ENCODE measurements at places on chromosomes 5 and 9.

DNA sequence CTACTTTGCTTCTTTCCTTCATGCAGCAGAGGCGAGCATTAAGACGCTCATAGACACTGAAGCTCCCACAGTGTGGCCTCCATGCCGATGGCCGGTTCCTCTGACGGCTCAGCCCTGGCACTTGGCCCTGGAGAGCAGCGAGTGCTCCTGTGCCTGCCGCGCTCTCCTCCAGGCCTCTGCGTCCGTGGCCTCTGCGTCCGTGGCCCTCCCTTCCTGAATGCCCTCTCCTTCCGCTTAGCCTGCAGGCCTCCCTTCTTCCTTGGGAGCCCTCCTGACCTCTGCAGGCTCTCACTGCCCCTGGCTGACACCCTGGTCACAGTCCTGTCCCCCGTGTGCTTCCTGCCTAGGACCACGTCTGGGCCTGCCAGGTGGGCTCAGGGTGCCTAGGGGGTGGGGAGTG is 92.8 kb downstream of the ZNF354C start:
- DNase-seq = no peak

GRCh38 chr9:86064220-86064619 is 35.1 kb downstream of the GOLM1 start:
- no peak for DNase-seq

DNA sequence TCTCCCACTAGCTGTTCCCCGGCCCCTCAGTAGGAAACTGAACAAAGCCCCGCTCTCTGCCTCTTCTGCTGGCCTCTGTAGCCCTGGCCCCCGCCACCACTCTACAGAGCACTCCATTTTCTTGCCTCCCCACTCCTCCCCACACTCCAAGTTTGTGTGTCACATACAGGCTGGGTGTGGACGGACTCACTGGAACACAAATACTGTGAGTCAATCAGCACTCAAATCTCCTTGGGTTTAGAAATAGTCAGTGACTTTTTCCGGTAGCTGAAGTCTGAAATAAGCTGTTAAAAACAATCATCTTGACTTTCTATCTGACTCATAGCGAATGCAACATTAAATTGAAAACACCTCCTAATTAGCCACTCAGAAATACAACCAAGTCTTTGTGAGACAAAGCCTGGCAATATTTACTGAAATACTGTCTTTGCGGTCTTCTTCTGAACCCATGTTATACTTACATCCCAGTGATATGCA is 122.5 kb downstream of the LHFPL2 start:
- DNase-seq = peak; percentile 42

DNA sequence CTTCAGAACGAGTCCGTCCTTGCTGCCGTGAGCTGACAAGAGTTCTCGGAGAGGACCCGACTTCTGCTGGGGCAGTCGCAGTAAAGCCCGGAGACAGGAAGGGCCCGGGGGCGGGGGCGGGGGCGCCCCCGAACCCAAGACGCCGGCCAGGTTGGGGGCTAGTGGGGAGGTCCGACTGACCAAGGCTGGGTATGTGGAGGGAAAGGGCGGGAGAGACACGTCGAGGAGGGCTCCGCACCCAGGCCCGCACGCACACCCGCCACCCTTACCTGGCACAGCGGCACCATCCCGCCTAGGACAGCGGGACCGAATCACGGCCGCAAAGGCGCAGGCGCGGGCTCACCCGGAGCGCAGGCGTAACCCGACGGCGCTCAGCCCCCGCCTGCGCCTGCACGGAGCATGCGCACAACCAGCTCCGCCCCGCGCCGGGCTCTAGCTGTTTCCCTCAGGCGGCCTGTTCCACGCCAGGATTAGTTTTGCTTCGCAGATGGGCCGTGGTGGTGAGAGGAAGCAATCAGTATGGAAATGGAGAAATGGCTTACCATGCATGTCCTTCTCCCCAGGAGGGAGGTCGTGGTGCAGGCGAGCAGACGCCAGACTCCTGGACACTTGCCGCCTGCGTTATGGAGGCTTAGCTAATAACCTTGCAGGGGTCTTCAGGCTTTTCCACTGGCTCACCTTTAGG is at the start of gene MOCS2:
MOCS2 (minus strand) TSS at position 315 of the 685 bp plus-strand sequence. CDS start 2,583 bp downstream, outside the sequence.
- peak; percentile 92 for DNase-seq

DNA sequence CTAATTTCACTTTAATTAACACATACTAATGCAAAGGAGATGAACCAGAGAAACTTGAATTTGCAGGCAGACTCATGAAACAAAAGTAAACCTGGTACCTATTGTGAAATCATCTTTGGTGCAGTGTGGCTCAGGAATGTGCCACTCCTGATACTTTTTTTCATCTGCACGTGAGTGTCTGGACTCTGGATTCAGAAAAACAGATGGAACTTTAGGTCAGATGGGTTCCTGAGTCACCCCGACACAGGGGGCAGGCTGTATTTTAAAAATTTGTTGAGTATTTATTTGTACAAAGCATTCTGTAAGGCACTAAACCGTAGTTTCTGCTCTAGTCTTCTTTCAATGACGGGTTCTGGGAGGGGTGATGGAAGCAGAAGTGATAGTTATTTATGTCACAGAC is 52.2 kb upstream of the TUT7 start:
- no peak for DNase-seq

DNA sequence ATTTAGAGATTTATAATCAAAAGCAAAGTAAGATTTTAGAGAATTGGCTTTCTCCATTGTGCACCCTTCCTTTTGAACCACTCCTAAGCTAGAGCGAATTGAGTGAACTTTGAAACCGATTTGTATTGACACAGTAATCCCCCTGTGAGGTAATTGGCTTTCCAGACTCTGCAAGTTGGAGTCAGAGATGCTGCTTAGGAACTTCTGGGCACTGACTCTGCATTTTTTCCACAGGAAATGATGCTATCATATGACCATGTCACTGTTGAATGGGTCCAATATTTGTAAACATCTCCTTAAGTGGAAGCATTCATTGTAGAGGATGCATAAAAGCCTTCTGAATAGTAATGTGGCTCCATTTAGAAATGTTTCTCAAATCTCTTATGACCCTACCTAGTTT is 394.4 kb upstream of the ZNF608 start:
- no peak for DNase-seq

- no peak for DNase-seq
Observed at GRCh38 chr5:83965441-83965840, 244.8 kb upstream of the HAPLN1 start.

- DNase-seq = peak; percentile 76
Observed at GRCh38 chr9:131237931-131238401, 38.3 kb downstream of the FAM78A start.

- peak; percentile 26 for DNase-seq
Observed at GRCh38 chr9:111691672-111692329, 30.4 kb downstream of the GNG10 start.

DNA sequence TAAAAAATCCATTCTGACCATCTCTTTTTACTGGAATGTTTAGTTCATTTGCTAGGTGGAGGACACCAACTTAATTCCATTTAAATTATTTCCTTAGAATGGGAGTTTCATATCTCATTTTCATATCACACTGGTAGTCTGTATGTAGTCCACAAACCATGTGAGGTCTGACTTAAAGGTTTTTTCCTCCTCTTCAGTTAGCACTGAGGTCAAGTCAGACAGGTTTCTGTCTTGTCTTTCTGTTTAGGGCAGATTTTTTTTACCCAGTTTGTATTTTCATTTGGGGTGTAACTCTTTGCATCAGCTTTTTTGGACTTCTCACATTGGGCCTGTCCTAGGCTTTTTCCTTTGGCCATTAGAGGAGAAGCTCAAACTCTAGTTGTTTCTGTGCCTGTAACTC is 75.3 kb downstream of the RANBP17 start:
- DNase-seq = no peak

GRCh38 chr5:114416254-114416653 is 54.4 kb downstream of the KCNN2 start:
- DNase-seq = no peak

- no peak for DNase-seq
Observed at GRCh38 chr9:93654351-93654961, 78.1 kb downstream of the PHF2 start.

- DNase-seq = no peak
Observed at GRCh38 chr5:117805058-117805457, 1183.3 kb downstream of the DTWD2 start.

- DNase-seq = no peak
Observed at GRCh38 chr5:81853030-81853357, 102.1 kb upstream of the SSBP2 start.

DNA sequence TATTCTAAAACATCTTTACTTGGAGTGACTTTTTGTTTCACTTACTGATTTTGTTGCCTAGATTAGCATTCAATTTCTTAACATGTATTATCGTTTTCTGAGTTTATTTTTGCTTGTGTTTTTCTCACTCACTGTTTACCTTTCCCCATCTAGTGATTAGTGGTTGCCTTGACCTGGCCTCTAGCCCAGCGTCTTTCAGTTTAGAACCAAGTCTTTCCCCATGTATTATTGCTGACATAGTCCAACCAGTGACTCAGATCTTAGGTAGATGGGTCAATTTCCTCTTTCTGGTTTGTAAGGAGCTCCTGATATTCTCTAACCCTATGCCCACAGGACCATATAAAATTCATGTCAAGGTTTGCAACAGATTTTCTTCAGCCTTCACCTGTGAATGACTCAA is 135.5 kb downstream of the PRR16 start:
- no peak for DNase-seq

DNA sequence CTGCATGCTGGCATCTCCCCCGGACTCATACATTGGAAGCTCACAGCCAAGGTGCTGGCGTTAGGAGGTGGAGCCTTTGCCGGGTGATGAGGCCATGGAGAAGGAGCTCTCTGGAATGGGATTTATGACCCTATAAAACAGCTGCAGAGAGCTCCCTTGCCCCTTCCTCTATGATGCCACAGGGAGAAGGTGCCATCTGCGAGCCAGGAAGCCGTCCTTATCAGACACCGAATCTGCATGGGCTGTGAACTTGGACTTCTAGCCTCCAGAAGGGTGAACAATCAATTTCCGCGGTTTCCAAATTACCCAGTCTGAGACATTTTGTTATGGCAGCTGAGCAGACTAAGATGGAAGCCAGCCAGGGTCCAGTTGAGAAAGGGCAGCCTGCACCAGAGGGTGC is 381.2 kb upstream of the IRX1 start:
- DNase-seq = no peak

DNA sequence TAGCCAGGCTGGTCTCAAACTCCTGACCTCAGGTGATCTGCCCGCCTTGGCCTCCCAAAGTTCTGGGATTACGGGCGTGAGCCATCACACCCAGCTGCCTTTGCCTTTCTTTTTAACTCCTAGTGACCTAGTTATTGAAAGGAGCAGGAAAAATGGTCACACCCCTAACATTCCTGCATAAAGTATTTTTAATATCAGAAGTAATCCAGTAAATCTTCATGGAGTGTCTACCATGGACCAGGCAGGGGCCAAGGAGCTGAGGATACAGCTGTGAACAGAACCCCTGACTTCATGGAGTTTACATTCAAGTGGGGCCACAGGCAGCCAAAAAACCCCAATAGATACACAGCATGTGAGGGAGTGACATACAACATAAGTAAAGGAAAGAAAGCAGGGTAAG is 18.3 kb upstream of the F2RL1 start:
- no peak for DNase-seq

DNA sequence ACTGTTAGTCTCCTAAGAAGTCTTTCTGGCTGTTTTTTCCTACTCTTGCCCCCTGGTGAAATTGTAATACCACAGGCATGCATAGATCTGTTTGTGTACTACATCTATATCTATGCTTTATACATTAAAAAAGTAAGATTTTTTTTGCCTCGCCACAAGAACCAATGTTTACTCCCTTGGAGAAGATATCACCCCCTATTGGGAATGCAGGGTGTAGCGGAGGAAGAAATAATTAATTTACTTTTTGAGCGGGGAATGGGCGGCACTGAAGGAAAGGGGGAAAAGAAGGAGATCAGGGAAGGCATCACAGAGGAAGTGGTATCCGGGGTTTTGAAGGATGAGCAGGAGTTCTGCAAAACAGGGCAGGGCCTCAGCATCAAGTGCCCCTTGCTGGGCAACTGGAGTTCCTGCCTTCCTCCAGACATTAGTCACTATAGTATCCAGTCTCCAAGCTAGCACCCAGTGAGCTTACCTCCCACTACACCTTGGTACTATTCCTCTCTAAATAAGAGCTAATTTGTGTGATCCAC is 134.9 kb downstream of the GABBR2 start:
- no peak for DNase-seq

- DNase-seq = no peak
Observed at GRCh38 chr5:17402289-17403121, 95.5 kb upstream of the TAF11L2 start.

DNA sequence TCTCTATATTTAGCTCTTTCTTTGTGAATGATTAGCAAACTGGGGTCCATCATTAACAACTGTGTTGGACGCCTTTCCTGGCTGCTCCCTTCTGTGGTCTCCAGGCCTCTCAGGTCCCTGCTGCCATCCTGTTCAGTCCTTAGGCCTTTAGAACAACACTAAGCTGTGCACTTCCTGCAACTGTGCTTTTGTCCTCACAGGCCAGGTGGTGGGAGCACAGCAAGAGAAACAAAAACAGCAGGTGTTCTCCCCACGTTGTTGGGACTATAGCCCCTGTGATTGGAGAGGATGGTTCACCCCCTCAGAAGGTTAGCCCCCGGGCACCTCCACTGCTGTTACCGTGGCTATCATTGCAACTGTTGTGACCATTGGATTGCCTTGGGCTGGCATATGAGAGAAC is 41.7 kb upstream of the CLINT1 start:
- no peak for DNase-seq

- DNase-seq = no peak
Observed at GRCh38 chr5:112787261-112787660, 49.6 kb downstream of the APC start.

- DNase-seq = no peak
Observed at GRCh38 chr9:108087781-108088180, 598.2 kb upstream of the KLF4 start.

DNA sequence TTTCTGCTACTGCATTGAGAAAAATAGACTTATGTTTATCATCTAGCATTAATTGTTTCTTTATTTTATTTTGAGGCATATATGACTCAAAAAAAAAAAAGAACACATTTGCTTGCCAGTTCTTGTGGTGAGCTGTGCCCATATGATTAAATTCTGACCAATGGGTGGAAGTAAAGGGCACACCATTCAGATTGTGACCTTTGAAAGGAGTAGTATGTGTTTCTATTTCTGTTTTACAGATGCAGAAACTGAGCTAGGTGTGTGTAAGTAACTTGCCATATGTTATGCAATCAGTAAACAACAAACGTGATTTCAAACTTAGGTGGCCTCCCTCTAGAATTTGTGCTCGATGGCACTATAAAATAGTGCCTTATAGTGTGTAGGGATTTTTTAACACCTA is 368.1 kb upstream of the EDIL3 start:
- DNase-seq = no peak

GRCh38 chr5:137015540-137016116 is 483.5 kb downstream of the SPOCK1 start:
- no peak for DNase-seq

DNA sequence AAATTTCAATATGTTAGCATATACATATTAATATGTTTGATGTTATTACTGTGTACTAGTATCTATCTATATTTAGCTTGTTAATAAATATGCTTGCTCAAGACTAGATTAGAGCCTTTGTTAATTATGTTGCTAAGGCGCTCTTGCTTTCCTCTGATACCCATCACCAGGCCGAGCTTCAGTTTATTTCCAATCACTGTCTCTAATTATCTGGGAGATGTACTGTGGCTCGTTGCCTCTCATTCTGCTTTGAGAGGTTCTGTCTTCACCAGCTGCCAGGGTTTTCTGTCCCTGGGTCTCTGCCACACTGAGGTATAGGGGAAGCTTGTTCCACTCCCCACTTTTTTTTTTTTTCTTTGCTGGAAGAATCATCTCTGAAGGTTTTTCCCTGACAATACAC is 21.0 kb upstream of the TAF11L2 start:
- DNase-seq = no peak

Data from GM06990 (cell line).